ENCODE measurements at places on chromosomes 12 and 14. TPM values are rescaled to one million over a fixed set of nuclear protein-coding genes. Genes with fewer than 3 reads are reported as not detected.

DNA sequence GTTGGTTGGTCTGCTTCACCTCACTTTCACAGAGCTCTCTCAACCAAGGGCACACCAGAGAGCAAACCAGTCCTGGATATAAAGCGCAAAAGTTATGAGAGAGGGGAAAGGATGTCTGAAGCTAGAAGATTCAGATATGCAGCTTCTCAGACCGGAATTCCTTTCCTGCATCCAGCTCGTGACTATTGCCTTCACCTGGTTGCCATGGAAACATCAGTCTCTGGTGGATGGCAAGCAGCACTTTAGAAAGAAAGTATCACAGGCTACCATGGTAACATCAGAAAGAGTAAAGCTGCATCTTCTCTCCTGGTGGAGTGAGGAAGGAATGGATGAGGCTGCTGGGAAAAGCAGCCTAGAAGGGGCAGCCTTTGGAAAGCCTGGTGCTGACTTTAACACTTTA lies 13.7 kb downstream of the REM2 start:
- no peak for DNase-seq

DNA sequence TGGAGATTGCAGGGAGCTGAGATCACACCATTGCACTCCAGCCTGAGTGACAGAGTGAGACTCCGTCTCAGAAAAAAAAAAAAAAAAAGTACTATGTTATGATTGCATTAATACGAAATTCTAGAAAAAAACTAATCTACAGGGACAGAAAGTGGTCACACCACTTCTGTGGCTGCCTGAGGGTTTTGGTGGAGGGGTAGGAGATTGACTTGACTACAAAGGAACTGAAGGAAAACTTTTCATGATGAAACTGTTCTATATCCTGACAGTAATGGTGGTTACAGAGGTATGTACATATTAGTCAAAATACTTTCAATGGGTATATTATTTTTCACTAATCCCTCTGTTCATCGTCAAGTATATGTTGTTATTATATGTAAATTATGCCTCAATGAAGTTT lies 42.1 kb downstream of the FOXN3 start:
- no peak for DNase-seq

GRCh38 chr14:28608851-28609828 lies 157.4 kb upstream of the FOXG1 start:
- DNase-seq = no peak

GRCh38 chr12:132131229-132131628 lies 12.9 kb downstream of the DDX51 start:
- DNase-seq = peak; percentile 41

DNA sequence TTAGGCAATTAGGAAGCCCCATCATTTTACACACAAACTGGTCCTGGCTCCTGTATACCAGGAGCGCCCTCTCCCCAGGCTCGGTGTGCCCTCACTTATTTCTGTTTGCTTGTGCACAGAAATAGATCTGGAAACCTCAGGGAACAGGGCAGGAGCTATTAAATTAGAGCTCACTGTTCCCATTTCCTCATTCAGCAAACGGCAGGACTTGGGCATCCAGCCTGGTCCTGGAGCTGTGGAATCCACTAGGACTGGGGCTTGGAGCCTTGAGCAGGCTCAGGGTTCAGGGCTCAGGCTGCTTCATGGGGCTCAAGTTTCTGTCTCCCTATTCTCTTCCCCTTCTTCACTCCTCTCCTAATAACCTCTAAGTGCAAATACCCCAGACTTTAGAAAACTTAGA lies 91.3 kb downstream of the VCPKMT start:
- DNase-seq = no peak

DNA sequence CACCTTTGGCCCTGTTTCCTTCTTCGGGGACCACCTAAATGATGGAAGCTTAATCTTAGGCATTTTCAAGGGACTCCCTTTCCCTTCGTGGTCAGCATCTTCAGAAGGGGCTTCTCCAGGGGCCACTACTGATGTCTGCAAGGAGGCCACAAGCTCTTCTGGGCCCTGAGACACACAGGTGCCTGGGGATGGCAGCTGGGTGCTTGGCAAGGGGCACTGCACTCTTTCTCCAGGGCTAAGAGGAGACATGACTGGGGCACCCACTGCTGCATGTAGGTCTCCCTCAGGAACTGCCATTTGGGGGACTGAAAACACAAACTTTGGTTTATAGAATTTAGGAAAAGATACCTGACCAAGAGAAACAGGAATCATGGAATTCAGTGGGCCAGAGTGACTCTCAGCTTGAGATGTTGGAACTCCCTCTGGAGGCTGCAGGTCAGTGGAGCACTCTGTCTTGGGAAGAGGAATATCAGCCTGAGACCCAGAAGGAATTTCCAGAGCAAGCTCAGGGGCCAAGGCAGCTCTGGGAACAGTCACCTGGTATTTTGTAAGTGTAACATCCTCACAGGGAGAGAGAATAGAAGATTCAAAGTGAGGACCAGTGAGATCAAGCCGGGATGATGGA lies 16.0 kb downstream of the PLD4 start:
- DNase-seq = peak; percentile 32

- DNase-seq = no peak
Observed at GRCh38 chr14:63454436-63454835, 88.7 kb downstream of the PPP2R5E start.

GRCh38 chr14:37263656-37264236 lies 66.0 kb downstream of the MIPOL1 start:
- DNase-seq = no peak

ABCC9 gene
- total RNA-seq = 32.4 TPM

RND1 gene
- total RNA-seq = not detected

RAB5B gene
- total RNA-seq = 92.8 TPM

IL22 gene
- total RNA-seq = not detected

CCDC38 gene
- total RNA-seq = not detected

TMEM132D gene
- total RNA-seq = not detected

ANAPC5 gene
- total RNA-seq = 81.1 TPM

AKAP6 gene
- 56.2 TPM for total RNA-seq
